ENCODE measurements at places on chromosomes 1 and 21. TPM values are rescaled to one million over a fixed set of nuclear protein-coding genes. Genes with fewer than 3 reads are reported as not detected.

The ADGRL4 gene
- 0.12 TPM for polyA plus RNA-seq

The ALG6 gene
- 46.8 TPM for polyA plus RNA-seq

The CA6 gene
- polyA plus RNA-seq: not detected

The TSTD1 gene
- 63.5 TPM for polyA plus RNA-seq

The KLHDC9 gene
- 78.1 TPM for polyA plus RNA-seq

The SH3BGR gene
- polyA plus RNA-seq: 13.8 TPM

The BACH1 gene
- 32.6 TPM for polyA plus RNA-seq

The RAB42 gene
- not detected for polyA plus RNA-seq

The KCNA3 gene
- polyA plus RNA-seq: 5.6 TPM

The C1orf141 gene
- not detected for polyA plus RNA-seq

The PODN gene
- 0.07 TPM for polyA plus RNA-seq

The SMPDL3B gene
- polyA plus RNA-seq: not detected

The AMY1B gene
- polyA plus RNA-seq: not detected

The COG2 gene
- polyA plus RNA-seq: 14.7 TPM

The SYPL2 gene
- not detected for polyA plus RNA-seq

The ETNK2 gene
- 26.3 TPM for polyA plus RNA-seq

The ZSWIM5 gene
- 27.2 TPM for polyA plus RNA-seq

The BMP8A gene
- 0.62 TPM for polyA plus RNA-seq

The LPAR3 gene
- 0.54 TPM for polyA plus RNA-seq

The LCE1D gene
- not detected for polyA plus RNA-seq

The PDPN gene
- polyA plus RNA-seq: 0.63 TPM

The FCRLA gene
- not detected for polyA plus RNA-seq

The CELA2B gene
- polyA plus RNA-seq: not detected

The RNF207 gene
- 1.7 TPM for polyA plus RNA-seq

The TMEM240 gene
- polyA plus RNA-seq: 52.1 TPM

The DNAJC28 gene
- 5.5 TPM for polyA plus RNA-seq

The KDM5B gene
- 103 TPM for polyA plus RNA-seq

The COL16A1 gene
- polyA plus RNA-seq: 4.4 TPM

The LCE1A gene
- not detected for polyA plus RNA-seq

The PCAT6 gene
- 1.5 TPM for polyA plus RNA-seq

The GNAT2 gene
- polyA plus RNA-seq: not detected

The MANEAL gene
- polyA plus RNA-seq: 37.0 TPM

The LCE3D gene
- not detected for polyA plus RNA-seq

The EXTL1 gene
- polyA plus RNA-seq: 2.7 TPM

The ITGB2 gene
- not detected for polyA plus RNA-seq

The SYT2 gene
- 0.04 TPM for polyA plus RNA-seq

The CELA3A gene
- not detected for polyA plus RNA-seq

The ANGPTL7 gene
- polyA plus RNA-seq: 0.12 TPM

The LY9 gene
- not detected for polyA plus RNA-seq

The PGLYRP3 gene
- not detected for polyA plus RNA-seq

The TACSTD2 gene
- polyA plus RNA-seq: not detected

The LCE2A gene
- polyA plus RNA-seq: not detected

The OBSCN gene
- 7.2 TPM for polyA plus RNA-seq

The CEP350 gene
- polyA plus RNA-seq: 31.9 TPM

The EXO1 gene
- 0.32 TPM for polyA plus RNA-seq

The CENPL gene
- polyA plus RNA-seq: 7.4 TPM

The CFHR2 gene
- polyA plus RNA-seq: not detected
